Inflammatory macrophage treated with lipopolysaccharide for 4 hours (primary cell): ENCODE measurements at places on chromosomes 4 and X.

DNA sequence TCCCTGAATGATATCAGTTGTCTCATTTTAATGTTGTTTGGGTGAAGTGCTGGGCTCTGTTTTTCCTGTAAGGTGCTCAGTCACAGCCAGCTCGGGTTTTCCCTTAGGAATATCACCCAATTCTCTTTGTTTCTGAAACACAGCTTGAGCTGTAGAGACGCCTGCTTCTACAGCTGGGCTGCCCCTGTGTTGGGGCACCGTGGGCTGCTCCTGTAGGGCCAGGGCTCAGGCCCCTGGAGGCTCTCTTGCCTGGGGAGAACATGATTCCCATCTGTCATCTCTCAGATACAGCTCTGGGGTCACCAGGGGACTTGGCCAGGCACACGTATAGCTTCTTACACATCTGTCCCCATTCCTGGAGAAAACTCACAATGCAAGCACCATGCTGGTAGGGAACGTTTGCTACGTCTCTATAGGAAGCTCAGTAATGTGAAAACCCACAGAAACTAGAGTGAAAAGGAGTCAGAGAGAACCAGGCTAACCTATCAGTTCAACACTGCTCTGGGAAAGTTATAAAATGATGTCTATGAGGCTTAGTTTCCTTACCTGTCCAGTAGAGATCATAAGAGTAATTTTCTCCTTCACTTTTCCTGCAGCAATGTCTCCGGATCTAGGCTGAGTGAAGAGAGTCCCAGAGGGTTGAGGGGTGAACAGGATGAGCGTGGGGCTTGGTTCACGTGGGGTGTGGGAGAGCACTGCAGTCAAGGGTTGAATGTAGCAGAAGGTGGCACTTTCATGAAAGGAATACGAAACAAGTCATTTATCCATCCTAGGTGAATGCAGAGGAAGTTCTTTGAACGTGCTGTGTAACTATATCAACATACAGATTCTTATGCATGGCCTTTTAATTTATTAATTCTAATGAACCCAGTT lies 14.5 kb downstream of the FHDC1 start:
- DNase-seq, result no peak

- no peak for DNase-seq
Observed at GRCh38 chr4:137531168-137531985, 917 bp downstream of the PCDH18 start.

DNA sequence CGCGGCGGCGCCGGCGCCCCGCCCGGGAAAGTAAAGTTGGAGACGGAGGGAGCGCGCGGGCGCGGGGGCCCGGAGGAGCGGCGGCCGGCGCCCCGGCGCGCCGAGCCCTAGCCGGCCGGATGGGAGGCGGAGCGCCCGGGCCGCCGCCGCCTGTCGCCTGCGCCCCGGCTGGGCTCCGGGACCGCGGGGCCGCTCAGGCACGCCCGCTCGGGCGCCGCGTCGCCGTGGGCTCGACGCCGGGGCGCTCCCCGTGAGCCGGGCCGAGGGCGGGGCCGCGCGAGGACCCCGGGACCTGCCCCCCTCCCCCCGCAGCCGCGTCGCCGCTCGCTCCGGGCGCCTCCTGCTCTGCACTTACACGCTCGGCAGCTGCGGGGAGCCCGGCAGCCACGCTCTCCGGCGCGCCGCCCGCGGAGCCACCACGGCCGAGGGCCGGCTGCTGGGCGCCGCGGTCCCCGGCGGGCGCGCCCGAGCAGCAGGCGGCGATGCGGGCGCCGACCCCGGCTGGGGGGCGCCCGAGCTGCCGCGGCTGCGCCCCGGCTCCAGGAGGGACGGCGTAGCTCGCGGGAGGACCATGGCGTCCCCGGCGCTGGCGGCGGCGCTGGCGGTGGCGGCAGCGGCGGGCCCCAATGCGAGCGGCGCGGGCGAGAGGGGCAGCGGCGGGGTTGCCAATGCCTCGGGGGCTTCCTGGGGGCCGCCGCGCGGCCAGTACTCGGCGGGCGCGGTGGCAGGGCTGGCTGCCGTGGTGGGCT lies at the start of gene ADRA2C:
TSS of gene ADRA2C (plus strand) at position 350 of the 749 bp plus-strand sequence. CDS start at position 572, 222 bp downstream.
- DNase-seq, result no peak

- no peak for DNase-seq
Observed at GRCh38 chr4:121943941-121944340, 7.9 kb downstream of the TRPC3 start.
